ENCODE measurements at places on chromosomes 1 and 21.
A peak's percentile ranks its signal among the peaks of the same experiment; 100 is the strongest.

- DNase-seq, result peak; percentile 89
Observed at GRCh38 chr1:19704247-19705113, 39.8 kb downstream of the HTR6 start.

- DNase-seq, result peak; percentile 26
Observed at GRCh38 chr1:228804640-228805413, 69.5 kb downstream of the RHOU start.

GRCh38 chr1:156662005-156662799, 15.0 kb downstream of the NES start:
- DNase-seq, result peak; percentile 60

DNA sequence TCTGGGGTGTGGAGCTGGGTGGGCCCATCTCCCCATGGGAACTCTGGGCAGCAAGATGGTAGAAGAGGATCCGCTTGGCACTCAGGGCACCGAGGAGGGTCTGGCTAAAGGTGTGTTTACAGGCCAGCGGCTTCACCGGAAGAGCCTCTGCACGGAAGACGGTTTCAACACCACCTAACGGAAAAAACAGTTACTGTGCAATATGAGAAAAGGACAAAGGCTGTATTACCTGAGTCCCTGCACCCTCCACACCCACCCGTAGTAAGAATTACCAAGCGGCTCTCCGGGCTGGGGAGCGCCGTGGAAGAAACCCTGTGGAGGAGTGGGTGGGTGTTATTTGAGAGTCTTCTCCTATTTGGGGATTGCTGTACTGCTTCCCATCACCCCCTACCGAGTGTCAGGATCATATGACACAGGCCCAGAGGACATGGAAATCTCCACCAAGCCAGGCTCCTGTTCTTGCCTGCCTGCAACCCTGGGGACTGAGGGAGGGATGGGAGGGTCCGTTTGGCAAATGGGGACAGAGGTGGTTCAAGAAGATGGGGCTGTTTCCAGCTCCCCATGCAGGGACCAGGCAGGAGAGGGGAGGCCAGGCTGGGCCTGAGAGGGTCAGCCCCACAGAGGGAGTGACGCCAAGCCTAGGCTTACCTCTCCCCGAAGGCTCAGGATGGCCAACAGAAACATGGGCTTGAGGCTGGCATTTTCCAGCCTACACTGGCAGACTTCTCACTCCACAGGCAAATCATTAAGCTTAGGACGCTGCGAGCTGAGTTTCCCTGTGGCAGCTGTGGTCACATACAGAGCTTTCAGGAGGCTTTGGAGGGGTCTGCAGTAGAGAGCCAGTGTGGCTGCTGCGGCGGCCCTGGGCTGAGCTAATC, 203.5 kb upstream of the TMEM51 start:
- no peak for DNase-seq

DNA sequence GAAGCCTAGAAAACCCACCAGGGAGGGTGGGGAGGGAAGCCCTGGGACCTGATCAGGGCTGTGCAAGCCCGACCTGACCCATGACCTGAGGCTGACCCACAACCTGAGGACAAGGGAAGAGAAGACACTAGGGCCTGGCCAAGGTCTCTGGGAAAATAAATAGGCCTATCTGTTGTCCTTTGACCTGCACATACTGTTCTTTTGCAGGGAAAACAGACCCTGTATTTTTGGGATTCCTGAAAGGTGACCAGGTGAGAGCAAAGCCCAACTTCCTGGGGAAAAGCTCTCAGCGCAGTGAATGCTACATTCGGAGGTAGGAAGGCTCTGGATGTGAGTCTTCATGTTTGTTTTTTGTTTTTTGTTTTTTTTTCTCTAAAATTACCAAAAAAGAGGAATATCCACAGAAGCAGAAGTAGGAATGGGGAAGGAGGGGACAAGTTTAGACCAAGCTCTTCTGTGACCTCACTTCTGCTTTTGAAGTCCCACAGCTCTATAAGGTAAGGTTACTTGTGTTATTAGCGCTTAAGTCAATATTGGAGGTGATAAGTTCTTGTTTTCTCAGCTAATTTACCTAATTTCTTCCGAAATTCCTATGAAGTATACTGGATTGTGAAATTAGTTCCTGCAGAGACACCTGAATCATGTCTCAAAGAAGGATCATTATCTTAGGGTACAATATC, 26.2 kb upstream of the LYST start:
- DNase-seq, result no peak

DNA sequence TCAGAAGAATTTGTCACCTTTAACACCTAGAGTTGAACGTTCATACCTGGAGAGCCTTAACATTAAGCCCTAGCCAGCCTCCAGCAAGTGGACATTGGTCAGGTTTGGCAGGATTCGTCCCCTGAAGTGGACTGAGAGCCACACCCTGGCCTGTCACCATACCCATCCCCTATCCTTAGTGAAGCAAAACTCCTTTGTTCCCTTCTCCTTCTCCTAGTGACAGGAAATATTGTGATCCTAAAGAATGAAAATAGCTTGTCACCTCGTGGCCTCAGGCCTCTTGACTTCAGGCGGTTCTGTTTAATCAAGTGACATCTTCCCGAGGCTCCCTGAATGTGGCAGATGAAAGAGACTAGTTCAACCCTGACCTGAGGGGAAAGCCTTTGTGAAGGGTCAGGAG, 52.3 kb downstream of the UBE4B start:
- DNase-seq, result no peak

DNA sequence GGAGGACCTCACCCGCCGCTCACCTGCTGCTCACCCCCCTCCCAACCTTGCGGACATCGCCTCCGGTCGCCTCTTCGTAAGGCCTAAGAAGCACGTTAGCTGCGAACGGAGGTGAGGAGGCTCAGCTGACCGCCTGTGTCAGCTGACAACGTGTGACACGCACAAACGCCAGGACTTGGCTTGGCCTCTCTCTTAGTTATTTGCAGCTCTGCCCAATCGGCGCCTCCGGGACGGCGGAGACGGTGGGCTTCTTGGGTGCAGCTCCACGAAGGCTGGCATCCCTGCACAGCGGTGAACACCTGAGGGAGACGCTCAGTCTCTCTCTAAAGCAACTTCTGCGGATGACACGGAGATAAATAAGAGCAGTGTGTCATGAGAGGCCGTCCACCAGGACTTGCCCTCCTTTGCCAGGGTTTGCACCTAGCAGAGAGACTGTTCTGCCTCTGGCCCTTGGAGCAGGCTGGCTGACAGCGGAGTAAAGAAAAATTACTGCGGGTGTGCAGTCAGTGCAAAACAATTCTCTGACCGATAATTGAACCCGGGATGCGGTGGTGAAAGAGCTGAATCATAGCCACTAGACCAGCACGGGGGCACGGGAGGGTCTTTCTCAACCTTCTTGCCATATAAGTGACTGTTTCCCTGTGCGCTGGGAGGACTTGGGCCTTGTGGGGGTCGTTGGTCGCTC, 318.9 kb downstream of the FAM72C start:
- no peak for DNase-seq

- no peak for DNase-seq
Observed at GRCh38 chr1:100485855-100486258, 52.1 kb upstream of the GPR88 start.

GRCh38 chr1:116377541-116378529, 4.8 kb downstream of the ATP1A1 start:
- peak; percentile 90 for DNase-seq

DNA sequence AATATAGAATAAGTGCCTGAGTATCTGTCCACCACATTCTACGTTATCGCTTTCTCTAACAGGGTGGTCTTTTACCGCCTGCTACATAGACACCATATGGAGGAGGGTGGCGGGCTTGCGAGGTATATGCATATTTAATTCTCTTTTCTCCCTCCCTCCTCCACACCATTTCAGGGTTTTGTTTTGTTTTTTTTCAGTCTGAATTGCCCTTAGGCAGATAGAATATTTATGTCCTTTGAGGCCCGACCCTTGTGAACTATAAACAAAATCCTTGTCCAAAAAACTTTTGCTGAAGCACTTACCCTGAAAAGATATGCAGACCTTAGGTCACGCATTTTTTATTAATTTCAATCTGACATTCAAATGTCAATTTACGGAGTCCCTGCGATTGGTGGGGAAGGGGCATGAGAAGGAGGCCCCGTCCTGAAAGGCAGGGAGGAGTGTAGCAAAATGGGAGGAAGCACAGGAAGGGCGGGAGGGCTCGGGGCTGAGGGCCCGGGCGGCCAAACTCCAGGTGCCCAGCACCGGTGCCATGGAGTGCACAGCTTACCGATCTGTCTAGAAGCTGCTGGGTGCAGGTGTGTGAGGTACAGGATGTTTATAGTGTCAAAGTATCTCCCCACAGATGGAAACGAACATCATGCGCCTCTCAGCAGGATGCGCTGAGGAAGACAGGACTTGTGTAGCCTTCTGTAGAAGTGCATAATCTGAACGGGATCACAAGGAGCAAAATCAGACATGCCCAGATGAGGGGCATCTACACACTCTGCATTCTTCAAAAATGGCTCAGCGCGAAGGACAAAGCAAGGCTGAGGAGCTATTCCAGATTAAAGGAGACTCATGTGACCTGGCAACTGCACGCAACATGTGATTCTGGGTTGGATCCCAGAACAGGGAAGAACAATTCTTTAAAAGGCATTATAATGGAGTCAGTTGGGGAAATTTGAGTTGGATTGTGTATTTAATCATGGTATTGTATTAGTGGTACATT, 68.8 kb upstream of the LYST start:
- peak; percentile 72 for DNase-seq

- no peak for DNase-seq
Observed at GRCh38 chr1:232667778-232668165, 37.8 kb upstream of the SIPA1L2 start.

DNA sequence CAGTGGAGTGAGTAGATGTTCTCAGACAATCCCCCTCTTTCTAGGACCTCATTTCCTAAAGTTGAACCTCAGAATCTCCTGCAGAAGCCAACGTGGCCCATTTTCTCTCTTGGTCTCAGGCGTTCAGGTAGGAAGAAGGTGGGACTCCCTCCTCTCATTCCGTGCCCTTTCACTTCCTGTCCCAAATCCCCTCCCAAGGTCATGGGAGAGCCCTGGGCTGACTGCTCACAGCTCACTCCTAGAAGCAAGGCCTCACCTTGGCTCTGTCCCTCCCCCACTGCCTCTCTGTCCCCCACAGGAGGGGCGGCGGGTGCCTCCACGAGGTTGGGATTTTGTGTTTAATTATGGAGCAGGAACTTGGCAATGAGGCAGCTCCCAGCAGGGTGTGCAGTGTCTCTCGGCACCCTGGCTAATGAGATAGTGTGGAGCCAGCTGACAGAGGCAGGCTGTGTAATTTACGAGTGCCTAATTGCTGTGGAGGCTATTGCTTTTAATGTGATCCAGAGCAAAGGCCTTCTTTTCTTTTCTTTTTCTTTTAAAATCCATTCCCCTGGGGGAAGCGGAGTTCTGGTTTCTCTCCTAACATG, 9.1 kb upstream of the CDK18 start:
- no peak for DNase-seq

DNA sequence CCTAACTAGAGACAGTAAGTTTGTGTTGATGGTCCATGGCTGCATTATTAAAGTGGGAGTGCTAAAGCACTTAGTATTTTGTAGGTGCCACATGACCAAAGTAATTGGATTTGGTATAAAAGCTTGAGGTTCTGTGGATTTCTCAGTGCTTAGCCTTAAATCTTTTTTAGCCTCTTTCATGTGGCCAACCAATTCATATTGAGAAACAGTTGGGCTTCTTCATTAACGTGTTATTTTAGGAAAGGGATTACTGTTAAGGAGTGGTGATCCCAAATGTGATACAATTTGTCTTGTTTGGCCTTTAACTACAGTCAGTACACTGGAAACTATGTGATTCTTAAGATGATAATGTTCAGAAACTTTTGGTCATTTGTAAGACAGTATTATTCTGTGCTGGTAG, 25.5 kb downstream of the MAN1A2 start:
- DNase-seq, result no peak

- DNase-seq, result no peak
Observed at GRCh38 chr1:50681931-50682330, 258.7 kb upstream of the DMRTA2 start.

GRCh38 chr1:211329764-211330201, 3.1 kb downstream of the TRAF5 start:
- DNase-seq, result no peak

DNA sequence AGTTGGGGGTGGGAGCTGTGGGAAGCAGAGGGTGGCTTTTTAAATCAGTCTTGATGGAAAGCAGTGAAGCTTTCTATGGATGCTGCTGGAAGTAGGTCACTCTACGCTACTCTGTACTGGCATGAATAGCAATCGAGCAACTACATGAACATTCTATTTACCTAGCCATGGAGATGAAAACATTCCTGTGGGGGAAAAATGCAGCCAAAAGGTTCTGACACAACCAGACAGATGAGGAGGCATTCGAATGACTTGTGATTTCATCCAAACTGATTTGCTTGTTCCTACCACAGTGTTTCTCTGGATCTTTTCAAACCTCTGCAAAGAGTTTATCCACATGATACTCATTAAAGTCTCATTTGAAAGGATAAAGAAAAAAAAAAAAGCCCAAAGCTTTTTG, 95.0 kb downstream of the ASTN1 start:
- DNase-seq, result no peak

GRCh38 chr1:158930504-158930903, 848 bp upstream of the PYHIN1 start:
- DNase-seq, result no peak

- DNase-seq, result no peak
Observed at GRCh38 chr1:195462646-195463045, 1145.6 kb downstream of the KCNT2 start.

DNA sequence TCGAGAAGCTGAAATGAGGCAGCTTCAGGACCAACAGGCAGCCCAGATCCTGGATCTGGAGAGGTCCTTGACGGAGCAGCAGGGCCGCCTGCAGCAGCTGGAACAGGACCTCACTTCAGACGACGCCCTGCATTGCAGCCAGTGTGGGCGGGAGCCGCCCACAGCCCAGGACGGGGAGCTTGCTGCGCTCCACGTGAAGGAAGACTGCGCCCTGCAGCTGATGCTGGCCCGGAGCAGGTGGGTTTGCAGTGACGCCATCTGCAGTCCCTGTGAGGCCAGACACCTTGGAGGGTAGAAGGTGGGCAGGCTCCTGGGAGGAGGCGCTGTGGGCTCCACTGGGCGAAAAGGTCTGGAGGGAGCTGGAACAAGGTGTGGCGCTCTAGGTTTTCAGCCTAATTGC, 39.7 kb downstream of the PCNT start:
- DNase-seq, result peak; percentile 45

DNA sequence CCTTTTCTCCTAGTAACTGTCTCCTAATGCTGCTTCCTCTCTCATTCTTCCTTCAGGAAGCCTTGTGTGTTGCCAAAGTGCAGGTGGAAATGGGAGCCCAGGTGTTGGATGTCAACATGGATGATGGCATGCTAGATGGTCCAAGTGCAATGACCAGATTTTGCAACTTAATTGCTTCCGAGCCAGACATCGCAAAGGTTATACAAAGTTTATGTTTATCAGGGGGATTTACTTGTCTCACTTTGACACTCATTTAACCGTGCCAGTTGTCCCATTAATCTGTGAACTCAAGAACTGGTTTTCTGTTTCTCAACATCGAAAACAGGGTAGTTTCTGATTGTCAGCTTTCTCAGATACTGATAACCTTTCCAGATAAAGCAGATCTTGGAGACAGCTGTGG, 40.4 kb downstream of the MTR start:
- DNase-seq, result no peak
